ENCODE measurements at places on chromosomes 2 and 18.

GRCh38 chr18:57004366-57005121, 142.3 kb upstream of the BOD1L2 start:
- no peak for DNase-seq

GRCh38 chr18:68533641-68534040, 181.3 kb downstream of the TMX3 start:
- no peak for DNase-seq

- no peak for DNase-seq
Observed at GRCh38 chr2:133362061-133362476, 206.2 kb downstream of the NCKAP5 start.

- DNase-seq = no peak
Observed at GRCh38 chr2:150011161-150011730, 423.7 kb upstream of the MMADHC start.

DNA sequence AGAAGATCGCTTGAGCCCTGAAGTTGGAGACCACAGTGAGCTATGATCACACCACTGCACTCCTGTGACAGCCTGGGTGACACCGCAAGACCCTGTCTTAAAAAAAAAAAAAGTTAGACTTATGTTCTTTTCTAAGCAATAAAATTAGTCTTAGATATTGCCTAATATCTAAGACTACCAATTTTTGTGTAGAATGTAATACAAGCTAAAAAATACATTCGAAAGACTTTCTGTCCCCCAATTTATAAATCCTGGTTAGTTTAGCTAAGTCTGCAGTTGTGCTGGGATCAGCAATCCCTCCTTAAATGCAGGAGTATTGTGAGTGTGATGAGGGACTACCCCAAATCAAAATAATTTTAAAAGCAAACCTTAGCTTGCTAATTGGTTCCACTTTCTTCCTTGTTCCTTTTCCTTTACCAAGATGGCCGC, 358 bp upstream of the STAMBP start:
- no peak for DNase-seq

DNA sequence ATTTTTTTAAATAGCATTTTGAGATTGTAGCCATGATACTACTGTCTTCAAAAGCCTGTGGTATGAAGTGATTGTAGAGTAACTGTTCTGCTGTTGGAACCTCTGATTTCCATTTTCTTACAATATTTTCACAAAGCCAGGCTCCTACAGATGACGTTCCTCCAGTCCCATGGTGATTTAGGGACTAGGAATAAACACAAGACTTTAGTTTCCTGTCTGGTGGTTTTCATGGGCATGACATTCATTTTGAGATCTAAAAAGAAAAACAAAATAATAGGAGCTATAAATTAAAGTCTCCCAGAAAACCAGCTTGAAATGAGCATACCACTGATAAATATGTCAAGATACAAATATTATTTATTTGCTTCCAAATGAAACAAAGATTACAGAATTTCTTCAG, 1223.5 kb upstream of the CELF4 start:
- no peak for DNase-seq

DNA sequence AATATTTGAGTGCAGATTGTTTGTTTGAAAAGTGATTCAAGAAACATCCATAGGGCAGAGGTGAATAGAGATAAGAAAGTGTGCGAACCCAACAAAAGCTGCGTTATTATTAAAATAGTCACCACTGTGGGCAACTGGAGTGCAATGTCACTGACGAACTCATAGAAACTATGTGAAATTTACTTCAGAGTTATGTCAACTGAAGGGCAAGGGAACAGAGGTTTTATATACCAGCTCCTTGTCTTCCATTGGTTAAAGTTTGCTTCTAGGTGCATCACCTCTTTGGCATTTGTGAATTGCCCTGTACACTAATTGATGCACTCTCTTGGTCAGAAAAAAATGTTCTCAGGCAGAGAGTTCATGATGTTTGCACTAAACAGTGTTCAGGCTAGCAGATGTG, 110.5 kb upstream of the NYAP2 start:
- no peak for DNase-seq

DNA sequence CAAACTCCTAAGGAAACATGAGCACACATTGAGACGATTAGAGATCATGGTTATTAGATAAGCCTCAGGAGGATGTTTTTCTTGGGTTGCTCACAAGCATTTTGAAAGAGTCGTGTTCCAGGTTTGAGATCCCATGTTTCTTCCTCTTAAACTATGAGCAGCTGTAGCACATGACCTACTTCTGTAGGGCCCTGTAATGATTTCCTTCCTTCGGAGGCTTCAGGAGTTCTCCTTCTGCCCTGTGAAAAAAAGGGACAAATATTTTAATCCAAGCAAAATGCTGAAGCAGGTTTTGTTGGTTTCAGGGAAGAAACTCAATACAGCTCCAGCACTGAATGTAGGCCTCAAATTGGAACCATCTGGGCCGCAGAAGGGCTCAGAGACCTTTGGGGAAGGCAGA, 82.6 kb downstream of the POU3F3 start:
- DNase-seq = no peak

- no peak for DNase-seq
Observed at GRCh38 chr2:7014174-7014640, 97.0 kb downstream of the RNF144A start.

DNA sequence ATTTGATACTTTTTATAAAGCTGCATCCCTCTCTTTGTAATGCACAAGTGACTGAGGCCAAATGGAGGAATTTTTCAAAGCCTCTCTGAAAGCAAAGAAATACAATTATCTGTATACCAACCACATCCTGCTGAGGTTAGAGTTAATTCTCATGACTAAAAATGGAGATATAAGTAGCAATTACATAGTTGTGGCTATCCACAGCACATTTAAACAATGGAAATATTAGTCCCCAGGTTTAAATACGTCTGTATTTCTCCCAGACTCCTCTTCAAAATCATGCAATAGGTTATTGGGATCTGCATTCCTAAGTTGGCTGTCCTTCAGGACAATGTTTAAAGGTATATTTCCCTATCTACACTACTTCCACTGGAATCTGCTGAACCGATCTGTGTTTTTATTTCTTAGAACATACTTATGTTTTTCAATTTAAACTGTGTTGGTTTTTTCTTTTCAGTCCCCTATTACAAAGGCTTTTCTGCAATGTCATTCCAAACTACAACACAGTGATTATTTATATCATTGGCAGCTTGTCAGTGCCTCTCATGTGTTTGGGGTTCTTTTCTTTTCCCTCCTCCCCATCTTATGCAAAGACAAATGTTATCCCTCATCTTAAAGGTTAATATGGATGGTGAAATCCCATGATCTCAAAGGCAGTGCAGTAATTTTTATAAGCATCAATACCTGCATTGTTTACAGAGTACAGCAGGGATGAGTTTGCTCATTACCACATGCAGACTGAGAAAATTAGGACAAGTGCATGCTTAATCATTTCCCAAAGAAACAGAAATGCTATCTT, 134.8 kb upstream of the FSHR start:
- no peak for DNase-seq

DNA sequence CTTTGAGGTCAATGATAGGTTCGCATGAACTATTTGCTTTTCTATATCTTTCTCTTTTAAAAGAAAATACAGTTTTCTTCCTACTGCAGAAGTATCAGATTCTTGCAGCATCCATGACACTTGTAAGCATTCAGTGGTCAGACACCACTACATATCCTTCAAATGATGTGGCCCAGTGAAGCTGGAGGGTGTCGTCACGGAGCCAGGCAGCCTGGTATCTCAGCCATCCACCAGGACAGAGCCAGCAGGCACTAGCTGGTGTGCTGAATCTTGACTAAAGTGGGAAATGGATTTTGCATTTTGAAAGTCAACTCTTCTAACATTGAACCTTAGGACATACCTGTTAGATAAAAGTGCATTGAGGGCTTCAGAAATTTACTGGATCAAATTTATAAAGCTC, 5.4 kb downstream of the KLHL14 start:
- DNase-seq = no peak

DNA sequence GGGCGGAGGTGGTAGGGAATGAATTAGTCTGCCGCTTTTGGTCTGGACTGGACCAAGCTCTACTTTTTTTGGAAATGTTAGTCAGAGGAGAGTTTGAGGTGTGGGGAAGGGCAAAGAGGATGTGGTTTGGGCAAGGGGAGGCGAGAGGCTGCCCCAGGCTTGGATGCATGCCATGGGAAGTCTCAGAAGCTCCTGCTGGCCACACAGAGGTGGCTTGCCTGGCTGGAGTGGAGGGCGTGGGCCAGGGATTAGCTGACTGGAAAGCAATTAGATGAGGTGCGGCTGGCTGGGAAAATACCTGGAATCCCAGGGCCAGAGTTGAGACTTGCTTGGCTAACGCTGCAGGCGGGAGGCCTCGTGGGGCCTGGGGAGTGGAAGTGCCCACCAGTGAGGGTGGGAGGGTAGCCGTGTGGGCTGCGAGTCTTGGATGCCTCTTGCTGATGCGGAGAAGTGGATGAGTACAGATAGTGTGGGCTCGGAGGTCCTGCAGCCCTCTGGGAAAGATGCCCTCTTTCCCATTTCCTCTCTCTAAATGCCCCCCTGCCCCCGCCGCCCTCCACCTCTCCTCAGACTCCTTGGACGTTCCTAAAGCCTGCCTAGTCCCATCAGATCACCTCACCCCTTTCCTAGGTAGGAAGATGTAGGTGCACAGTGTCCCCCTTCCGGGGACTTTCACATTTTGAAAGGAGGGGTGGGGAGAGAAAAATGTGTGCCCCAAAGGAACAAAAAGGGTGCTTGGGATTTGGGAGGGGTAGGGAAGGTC, 117.6 kb downstream of the SMAD7 start:
- DNase-seq = no peak

DNA sequence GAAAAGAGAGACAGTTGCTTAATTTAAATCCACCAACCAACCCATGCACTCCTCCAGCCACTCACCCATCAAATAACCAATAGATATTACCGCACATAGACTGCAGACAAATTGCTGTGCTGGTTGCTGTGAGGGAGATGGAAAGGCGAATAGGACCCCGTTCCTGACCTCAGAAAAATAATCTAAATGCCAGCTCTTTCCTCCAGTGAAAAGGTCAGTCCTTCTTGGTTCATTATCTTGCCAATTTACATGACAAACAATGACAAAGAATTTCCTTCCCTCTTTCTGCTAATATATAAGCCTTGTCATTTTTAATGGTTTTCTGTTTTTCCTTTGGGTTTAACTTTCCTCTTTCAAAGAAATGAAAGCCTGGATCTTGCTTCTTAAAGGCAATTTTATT, 61.6 kb downstream of the MEP1B start:
- DNase-seq = no peak

DNA sequence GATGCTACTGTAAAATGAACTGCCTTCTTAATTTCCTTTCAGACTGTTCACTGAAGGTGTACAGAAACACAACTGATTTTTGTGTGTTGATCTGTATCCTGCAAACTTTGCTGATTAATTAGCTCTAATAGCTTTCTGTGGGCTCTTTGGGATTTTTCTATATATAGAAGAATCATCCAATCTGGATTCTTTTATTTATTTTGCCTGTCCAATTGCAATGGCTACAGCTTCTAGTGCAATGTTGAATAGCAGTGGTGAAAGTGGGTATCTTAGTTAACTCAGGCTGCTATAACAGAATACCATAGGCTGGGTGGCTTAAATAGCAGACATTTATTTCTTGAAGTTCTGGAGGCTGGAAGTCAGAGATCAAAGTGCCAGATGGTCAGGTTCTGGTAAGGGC, 74.4 kb downstream of the ID2 start:
- DNase-seq = no peak

GRCh38 chr2:111903930-111904439, 5.6 kb downstream of the MERTK start:
- no peak for DNase-seq

DNA sequence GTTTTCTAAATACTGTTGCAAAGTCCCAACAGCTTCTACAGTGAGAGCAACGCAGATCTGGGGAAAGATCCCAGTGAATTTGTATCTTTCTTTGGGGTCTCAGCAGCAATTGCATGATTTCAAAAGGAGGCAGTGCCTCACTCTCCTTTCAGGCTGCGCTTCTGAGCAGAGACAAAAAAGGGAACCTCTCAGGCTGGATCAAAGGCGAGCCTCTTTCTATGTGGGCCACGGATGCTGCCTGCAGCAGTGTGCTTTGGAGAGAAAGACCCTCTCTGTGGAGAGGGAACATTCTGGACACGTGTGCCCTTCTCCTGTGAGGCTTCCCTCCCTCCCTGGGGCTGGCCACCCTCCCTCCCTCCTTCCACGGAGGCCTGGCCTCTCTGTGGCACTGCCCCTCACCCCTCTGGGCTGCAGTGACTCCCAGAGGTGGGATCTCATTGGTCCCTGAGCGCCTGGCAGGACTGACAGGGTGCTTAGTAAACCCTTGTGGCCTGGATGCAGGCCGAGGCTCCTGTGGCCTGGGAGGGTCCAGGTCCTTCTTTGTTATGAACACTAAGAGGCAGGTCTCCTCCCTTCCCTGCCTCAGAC, 21.6 kb upstream of the PDIA6 start:
- DNase-seq = no peak

DNA sequence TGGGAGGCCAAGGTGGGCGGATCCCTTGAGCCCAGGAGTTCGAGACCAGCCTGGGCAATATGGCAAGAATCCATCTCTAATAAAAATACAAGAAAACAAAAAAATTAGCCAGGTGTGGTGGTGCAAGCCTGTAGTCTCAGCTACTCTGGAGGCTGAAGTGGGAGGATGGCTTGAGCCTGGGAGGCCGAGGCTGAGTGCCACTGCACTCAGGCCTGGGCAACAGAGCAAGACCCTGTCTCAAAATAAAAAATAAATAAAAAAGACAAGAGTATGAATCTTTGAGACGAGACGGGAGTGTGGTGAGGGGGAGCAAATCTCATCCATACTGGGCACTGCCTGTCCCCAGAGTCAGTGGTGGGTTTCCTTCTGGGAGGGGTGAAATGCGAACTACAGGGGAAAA, 12.2 kb downstream of the GPR17 start:
- no peak for DNase-seq

GRCh38 chr2:157672129-157672528, 43.5 kb upstream of the ACVR1C start:
- DNase-seq = no peak

DNA sequence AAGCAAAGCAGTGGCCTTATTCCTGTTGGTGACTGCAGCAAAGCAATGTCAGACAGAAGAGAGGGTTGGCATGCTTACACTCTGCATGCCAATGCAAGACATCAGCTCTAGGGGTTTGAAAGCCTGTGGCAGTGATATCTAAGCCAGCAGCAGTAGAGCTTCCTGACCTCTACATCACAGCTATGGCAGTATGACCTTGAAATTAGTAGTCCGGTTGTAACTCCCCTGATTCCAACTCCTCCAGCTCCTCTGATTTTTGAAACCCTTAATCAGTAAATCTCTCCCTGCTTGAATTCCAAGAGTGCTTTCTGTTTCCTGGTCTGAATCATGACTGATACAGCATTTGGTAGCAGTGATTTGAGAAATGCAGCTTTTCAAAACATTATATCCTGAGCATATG, 60.0 kb upstream of the LRP1B start:
- no peak for DNase-seq

DNA sequence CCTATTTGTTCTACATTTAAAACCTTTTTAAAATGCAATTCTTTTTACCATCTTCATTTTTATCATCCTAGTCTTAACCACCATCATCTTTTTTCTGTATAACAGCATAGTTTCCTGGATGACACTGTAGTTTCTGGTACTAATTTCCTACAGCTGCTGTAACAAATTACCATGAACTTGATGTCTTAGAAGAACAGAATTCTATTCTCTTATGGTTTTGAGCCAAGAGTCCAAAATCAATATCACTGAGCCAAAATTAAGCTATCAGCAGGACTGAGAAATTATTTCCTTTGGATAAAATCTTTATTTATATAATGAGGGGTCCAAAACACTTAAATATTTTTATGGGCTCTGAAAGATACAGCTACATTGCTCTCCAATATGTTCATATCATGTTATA, 539.3 kb downstream of the METTL4 start:
- DNase-seq = no peak

Measured in AG09319 (cell line).